ENCODE measurements at places on chromosomes 2 and 18.

- no peak for DNase-seq
Measured at GRCh38 chr2:16205631-16206030, 265.3 kb downstream of the MYCN start.

DNA sequence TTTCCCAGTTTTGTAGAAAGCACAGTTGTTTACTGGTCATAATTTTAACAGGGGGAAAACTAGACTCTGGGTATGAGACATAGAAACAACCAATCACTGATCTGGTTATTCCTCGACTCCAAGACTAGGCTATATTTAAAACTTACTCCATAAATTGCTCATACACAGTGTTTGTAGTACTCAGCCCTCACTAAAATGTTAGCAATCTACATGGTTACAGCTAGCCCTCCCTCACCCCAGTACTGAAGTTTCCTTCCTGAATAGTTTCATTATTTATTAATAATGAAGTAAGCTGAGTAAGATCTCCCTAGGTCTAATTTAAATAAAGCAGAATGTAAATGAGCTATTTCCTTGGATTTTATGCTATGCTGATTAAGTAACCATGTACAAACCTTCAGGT, 275.1 kb downstream of the CDH20 start:
- DNase-seq: no peak

GRCh38 chr18:59672235-59672711, 24.9 kb downstream of the CCBE1 start:
- DNase-seq: no peak

GRCh38 chr18:53907921-53908320, 316.5 kb downstream of the MBD2 start:
- DNase-seq: no peak

GRCh38 chr2:127220102-127220767, at the start of gene CYP27C1:
TSS of gene CYP27C1 (minus strand) at chr2:127220299. CDS start at chr2:127220270, 29 bp downstream.
- no peak for DNase-seq

- DNase-seq: no peak
Measured at GRCh38 chr2:128441341-128442052, 122.8 kb upstream of the HS6ST1 start.

GRCh38 chr2:201064797-201065329, 6.6 kb downstream of the HYCC2 start:
- no peak for DNase-seq

DNA sequence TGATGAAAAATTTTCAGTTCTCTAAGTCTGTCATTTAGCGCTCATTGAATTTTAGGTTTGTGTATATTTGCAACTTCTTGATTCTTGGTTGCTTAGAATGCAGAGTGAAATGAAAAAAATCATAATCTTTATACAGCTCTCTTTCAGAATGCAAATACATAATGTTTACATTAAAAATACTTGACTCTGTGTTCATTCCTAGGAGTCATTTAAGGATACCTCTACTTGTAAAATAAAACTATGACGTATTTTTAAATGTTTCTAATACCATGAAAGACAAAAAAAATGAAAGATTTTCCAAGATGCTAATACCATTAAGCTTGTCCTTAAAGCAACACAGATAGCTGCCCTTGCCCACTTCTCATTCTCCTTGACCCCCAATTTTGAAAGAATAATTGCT, 259.0 kb downstream of the L3MBTL4 start:
- DNase-seq: no peak

DNA sequence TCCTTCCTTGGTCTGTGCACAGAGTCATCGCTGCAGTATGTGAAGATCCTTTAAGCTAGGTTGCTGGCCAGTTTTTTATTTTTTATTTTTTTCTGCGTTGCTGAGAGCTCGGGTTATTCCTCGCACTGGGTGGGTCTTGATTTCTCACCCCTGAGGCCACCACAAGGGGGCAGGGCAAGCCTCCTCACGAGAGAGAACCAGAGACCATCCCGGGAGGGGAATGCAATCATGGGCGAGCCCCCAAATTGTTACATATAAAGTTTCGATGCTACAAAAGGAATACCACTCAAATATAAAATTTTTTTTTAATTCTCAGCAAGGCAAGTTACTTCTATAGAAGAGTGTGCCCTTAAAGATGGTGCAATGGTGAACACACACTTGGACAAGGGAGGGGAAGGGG, 24.9 kb downstream of the HTR2B start:
- DNase-seq: no peak

DNA sequence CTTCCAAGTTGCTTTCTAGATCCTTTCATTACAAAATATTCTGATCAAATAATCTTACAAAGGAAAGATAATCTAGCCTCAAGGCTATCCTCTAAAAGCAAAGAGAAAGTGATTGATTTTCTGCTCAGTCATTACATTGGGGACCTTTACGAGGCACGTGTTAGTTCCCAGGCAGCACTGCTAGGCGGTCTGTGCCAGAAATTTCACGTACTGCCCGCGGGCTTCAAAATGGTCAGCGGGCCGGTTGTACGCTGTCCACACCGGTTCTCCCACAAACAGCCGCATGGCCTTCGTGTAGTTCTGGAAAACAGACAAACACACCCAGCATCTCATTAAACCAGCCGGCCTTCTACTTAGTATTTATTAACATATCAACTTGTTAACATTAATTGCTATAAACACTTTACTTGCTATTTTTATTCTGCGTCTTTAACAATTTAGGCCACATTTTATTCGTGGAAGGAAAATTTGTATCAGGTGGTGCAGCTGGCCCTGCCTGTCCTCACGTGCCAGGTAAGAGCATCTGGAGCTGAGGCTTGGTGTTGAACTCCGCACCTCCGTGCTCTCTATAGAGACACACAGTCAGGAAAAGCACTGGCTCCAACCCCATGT, 20.4 kb downstream of the ADI1 start:
- no peak for DNase-seq

GRCh38 chr2:235936493-235936892, 231.7 kb downstream of the GBX2 start:
- no peak for DNase-seq

GRCh38 chr2:140718999-140719398, 1411.8 kb downstream of the LRP1B start:
- DNase-seq: no peak

DNA sequence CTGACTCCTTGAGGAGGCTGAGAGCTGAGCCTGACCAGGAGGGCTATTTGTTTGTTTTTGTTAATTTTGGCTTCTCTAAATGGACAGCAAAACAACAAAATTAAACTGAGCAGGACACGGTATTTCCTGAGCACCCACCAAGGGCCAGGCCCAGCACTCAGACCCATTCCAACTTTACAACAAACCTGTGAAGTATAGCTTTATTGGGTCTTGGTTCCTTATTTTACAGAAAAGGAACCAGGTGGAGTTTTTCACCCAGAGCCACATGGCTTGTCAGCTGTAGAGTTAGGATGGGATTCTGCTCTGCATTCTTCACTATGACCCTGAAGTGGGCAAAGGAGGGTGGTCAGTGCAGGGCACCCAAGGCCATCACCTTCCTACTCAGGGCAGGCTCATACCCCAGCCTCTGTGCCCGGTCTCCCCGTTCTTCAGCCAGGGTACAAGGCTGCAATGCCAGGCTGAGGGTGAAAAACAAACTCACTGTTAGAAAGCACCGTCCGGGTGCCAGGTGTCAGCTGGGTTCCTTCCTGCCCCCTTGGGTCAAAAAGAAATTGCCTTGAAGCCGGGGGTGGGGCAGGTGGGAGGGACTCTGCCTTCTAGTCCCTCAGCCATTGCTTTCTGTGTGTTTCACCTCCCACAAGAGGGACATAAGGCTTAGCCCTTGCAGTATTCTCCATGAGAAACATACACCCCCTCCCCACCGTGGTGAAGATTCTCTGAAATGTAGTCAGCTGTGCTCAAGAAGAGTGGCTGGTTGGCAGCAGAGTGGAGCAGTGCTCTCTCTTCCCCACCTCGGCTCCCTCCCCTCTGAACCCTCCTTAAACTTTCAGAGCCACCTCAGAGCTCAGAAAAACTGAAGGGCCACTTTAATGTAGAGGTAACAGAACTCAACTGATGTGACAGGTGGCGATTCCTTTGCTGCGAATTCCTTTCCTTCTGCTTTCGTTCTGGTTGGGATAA, 2.2 kb downstream of the PSD4 start:
- peak; percentile 26 for DNase-seq

DNA sequence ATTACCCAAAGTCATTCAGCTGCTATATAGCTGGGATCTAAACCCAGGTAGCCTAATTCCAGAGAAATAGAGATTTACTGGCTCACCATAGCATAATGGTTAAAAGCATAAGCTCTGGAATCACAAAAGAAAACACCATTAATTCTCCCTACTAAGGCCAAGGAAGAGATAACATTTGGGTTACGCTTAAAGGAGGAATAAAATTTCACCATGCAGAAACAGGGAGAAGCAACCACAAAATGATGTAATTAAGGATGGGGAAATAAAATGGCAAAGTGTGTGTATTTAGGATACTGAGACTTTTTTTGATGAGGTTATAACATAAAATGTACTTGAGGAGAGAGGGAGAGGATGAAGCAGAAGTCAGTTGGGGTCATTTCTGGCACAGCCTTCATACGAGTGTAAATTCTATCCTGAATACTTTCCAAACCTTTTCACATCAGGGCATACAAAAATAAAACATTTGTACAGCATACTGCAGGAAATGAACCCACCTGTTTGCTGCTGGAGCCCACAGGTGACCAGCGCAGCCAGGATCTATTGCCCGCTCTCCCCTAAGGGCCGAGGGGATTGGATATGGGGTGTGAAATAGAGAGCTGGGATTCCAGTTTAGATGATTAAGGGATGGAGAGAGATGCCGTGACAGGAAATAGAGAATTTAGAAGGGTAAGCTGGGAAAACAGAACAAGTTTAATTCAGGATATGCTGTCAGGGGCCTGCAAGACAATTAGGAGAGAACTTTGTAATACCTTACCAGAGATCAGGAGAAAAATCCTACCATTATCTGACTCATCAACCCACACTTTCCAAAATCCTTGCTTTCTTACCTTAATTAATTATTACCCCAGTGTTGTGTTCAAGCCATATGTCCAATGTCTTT, 43.8 kb upstream of the SERTAD2 start:
- no peak for DNase-seq

- DNase-seq: no peak
Measured at GRCh38 chr2:234161932-234162331, 111.4 kb downstream of the SPP2 start.

DNA sequence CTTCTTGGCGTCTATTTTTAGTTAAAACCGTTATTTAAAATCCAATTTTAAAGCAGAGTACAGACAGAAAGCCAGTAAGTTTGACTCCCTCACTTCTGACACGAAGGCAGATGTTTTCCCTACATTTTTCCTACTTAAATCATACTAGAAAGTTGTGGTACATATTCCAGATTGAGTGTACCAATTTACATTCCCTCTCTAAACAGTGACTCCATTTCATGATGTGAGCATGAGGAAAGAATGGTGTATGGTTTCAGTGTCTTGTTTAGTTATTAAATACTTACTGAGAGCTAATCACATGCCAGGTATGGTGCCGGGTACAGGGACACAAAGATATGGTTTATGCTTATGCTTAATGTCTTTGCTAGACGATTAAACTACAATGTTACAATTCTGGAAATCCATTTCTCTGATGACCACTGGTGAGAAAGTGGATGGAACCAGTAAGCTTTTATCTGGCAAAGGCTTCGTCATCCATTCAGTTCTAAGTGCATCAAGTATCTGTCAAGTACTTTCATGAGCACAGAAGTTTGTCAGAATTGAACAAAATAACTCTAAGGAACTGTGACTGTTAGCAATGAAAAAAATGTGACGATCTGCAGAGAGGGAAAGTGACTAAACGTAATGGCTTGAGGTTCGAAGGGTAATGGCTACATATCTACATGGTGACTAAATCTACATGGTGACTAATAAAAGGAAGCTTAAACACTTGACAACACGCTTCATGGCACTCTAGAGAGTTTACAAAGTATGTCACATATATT, 25.7 kb downstream of the MAP4K3 start:
- DNase-seq: no peak

DNA sequence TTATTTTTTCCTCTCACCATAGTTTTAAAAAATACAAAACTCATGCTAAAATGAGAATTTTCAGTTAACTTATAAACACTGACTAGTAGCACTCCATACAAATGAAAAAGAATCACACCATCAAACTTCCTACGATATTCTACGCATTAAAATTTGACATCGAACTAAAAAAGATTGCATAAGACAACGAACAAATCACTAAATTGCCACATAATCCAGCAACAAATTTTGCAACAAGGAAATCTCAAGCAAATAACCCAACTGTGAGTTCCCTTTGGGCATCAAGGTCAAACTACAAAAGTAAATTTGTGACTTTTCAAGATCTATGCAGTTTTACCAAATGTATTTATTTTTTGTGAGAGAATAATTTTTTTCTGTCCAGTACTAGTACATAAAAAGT, 1.5 kb downstream of the MAP3K2 start:
- no peak for DNase-seq

DNA sequence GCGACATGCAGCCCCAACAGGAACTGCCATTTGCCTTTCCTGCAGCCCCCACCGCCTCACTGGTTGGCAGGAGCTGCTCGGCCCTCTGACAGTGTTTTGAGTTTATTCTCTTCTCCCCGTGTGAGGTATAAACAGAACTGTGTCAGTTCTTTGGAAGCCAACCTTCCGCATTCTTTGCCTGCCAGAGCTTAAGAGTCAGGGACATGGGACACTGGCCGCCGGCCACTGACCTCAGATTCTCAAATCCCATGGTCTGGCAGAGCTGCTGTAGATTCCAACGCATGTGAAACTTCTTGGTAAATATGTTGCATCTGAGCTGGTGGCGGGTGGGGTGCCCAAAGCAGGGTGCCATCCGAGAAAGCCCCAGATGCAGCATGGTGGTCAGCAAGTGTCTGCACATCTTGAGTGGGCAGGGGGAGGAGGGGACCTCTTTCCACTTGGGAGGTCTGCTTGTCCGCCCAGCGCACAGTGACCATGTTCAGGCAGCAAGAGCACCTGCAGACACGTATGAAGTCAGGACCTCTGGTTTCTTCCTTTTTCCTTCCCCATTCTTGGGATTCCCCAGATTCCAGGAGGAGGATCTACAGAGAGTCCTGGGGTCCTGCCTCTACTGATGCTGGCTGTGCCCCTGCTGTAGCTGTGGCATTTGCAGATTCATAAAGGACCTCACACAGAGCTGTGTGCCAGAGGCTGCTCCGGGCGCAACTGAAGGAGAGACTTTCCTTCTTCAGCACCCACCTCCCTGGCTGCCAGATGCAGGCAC, 23.8 kb downstream of the ASB18 start:
- no peak for DNase-seq

DNA sequence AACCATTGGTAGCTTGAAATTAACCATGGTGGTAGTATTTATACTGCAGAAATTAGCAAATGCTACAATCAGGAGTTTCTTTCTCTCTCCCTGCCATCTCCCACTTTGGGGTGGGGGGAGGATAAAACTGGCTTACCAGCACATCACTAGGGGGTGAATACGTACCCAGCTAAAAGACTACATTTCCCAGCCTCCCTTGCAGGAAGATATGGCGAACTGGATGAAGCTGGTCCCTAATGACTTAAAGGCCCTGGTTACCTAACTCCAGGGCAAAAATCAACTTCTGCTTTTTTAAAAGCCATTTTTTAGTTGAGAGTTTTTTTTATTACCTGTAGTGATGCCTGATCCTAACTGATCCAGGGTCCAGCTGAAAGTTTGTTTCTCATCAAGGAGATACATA, 70.3 kb upstream of the RAB12 start:
- no peak for DNase-seq
